ENCODE measurements at places on chromosomes 6 and 20.

DNA sequence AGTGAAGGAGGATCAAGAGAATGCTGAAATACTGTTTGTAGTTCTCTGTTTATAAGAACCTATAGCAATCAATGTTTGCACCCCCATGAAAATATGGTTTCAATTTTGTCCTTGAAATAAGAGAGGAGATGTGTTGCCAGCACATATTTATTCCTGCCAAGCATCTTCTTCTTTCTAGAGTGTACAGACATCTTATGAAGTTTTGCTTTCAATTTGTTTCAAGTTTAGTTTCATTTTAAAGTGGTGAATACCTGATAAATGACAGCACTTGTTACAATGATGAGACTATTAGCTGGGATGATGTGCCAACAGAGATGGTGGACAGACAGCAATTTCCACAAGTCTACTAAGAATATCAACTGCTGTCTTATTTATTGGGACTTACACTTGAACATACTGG, 39.2 kb upstream of the CENPW start:
- no peak for DNase-seq

DNA sequence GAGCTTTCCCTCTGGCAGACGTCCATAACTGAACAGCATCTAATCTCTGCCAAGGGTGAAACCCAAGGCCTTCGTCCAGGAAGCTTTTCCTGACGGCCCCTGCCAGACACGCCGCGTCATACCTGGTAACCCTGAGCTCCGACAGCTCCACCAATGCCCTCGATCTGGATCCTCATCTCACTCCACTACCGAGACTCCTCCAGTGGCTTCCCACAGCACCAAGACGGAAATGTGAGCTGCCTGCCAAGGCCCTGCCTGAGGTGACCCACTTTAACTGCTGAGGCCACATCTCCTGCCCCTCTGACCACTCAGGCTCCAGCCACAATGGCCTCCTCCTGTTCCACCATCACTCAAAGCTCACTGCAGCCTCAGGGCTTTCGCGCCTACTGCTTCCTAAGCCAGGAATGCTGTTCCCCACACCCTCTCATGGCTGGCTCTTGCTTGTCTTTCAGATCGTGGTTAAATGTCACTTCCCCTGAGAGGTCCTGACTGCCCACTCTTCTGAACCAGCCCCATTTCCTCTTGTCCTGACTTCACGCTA, 143.2 kb downstream of the PREX1 start:
- DNase-seq: no peak

- DNase-seq: no peak
Observed at GRCh38 chr6:33391922-33392594, 435 bp downstream of the KIFC1 start.

DNA sequence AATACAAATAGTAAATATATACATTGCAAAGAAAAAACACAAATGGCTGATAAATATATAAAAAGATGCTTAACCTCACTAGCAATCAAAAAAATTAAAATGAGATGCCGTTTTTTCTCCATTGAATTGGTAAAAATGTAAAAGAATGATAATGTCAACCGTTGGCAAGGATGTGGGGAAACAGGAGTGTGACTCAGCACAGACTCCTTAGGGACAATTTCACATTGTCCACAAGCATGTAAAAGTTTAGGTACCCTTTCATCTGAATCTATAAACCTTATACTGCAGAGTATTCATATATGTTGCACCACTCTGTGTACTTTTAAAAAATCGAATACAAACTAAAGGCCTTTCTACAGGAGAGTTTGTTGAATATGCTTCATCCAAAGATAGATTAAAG, 143.1 kb upstream of the RREB1 start:
- no peak for DNase-seq

- DNase-seq: no peak
Observed at GRCh38 chr20:38214256-38215193, 46.0 kb downstream of the KIAA1755 start.

DNA sequence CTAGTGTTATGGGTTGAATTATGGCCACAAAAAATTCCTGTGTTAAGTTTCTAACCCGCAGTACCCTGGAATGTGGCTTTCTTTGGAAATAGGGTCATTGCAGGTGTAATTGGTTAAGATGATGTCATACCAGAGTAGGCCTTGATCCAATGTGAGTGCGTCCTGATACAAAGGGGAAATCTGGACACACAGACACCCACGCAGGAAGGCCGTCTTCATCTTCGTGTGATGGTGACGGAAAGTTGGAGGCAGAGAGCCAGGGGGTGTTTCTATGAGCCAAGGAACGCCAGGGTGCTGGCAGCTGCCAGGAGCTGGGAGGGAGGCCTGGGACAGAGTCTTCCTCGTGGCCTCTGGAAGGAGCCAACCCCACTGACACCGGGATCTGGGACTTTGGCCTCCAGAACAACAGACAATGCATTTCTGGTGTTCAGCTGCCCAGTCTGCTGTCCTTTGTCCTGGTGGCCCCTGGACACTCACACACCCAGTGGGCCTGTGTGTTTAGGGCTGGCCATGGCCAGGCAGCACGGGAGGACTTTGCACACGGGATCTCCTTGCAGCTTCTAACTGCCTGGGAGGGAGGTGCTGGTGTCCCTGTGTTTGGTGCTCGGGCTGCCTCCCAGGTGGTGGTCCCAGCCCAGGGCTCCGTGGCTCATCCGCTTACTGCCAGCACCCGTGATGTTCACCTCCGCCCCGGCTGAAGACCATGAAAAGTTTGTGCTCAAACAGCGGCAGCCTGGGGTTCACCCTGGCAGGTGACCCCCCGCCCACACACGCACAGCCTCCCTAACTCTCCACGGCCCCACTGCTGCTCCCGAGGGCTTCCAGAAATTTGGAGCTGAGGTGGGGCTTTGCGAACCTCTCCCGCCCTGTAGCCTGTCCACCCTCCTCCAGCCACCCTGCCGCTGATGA, 53.4 kb upstream of the GATA5 start:
- DNase-seq: no peak

- peak; percentile 28 for DNase-seq
Observed at GRCh38 chr6:154510144-154510905, at the start of gene CNKSR3. Gene CNKSR3, minus strand, starts transcription at chr6:154510685. Its CDS starts 571 bp downstream, at chr6:154510114.

GRCh38 chr6:45915780-45916468, 99.7 kb downstream of the CLIC5 start:
- DNase-seq: no peak

DNA sequence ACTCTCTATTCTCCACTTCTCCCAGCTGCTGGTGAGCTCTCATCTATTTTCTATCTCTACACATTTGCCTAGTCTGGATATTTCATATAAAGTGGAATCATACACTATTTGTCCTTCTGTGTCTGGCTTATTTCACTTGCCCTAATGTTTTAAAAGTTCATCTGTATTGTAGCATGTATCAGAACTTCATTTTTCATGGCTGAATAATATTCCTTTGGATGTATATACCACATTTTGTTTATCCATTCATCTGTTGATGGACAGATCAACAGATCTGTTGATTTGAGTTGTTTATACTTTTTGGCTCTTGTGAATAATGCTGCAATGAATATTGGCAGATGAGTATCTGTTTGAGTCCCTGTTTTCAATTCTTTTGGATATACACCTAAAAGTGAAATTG, 49.6 kb downstream of the NHLRC1 start:
- DNase-seq: no peak

GRCh38 chr6:12262236-12263061, 27.7 kb upstream of the EDN1 start:
- DNase-seq: no peak

GRCh38 chr20:13898012-13898612, 92.3 kb downstream of the SEL1L2 start:
- no peak for DNase-seq

DNA sequence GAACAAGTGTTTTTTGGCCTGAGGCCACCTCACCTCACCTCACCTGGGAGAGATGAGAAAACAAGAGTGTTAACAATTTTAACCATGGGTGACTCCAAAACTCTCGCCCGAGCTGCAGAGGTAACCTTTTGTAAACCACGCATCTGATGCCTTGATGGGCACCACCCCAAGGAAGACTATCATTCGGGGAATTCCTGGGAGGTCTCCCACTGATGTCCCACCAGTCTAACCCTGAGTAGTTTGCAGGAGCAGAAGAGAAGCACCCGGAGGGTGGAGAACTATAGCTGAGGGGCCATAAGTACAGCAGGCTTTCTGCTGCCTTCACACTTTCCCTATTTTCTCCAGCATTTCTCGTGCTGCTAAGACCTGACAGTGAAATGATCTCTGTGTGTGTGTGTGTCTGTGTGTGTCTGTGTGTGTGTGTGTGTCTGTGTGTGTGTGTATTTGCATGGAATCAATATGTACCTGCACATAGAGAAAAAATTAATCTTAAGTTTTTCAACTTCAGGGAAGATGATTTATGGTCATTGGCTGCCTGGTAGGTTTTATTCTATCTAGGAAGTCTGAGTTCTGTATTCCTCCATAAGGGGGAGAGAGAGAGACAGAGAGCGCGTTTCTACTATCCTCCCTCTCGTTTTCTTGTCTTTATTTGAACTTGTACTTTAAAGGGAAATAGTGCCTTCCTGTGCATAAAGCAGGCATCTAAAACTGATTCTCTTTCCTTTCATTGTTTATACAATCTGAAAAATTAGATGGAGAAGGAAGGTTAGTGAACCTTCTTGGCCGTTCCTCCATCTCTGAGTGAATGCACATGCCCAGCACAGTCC, 75.8 kb downstream of the CAP2 start:
- DNase-seq: no peak

DNA sequence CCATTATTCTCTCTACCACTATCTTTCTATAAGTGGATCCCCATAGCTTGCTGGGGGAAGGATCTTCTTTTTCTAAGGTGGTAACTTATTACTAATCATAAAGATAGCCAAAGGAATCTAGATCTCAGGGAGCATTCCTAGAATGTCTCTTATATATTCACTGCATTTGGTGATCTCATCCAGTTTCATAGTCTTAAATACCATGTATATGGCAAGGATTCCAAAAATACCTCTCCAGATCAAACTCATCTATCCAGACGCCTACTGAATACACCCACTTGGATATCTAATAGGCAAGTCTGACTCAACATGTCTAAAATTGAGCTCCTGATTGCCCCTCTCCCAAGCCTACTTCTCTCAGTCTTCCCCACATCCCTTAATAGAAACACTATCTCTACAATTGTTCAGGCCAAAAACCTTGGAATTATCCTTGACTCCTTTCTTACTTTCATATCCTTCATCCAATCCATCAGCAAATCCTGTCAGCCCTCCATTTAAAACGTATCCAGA, 264.4 kb downstream of the HACE1 start:
- no peak for DNase-seq

DNA sequence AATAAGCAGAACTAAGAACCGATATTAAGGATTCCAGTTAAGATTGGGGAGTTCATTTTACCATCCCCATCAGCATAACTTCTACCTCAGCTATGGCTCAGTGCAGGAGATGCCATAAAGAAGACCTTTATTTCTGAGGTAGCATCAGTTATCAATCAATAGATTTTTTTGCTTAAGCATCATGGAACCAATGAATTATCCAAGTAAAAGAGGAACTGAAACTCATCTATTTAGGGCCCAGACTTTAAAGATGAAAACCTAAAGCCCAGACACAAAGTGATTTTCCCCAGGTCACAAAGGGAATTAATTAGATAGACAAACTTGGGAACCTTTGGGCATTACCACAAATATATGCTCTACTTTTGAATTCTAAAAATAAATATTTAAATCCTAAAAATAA, 59.2 kb upstream of the TINAG start:
- no peak for DNase-seq

DNA sequence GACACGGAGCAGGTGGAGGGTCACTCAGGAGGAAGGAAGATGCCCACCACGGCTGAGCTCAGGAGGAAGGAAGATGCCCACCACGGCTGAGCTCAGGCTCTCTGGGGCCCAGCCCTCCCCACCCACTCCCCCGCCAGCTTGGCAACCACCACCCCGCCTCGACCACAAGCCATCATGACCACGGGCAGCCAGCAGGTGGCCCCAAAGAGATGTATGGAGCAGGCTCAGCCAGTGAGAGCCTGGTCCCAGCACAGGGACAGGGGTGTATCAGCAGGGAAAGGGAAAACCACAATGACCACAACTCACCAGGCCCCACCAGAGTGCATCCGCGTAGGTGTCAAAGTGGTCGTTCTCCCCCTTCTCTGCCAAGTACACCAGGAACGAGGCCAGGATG, 30.4 kb downstream of the KCNQ2 start:
- peak; percentile 54 for DNase-seq

DNA sequence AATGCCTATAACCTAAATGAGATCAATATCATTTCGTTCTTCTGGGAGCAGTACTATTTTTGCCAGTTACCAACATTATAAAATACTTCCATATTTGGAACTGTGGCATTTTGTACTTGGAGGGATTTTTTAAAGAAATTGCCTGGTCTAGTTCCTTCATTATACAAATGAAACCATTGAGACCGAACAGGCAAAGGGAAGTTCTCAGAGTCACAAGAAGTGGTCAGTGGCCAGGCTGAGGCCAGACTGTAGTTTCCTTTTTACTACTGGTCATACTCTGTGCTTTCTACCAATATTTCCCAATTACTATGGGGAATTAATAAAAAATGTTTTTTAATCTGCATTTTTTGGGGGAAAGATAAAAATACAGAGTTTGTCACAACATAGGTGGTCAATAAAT, 332.0 kb downstream of the NRN1 start:
- DNase-seq: no peak

- DNase-seq: no peak
Observed at GRCh38 chr6:75495011-75495410, 1.4 kb upstream of the FILIP1 start.

- no peak for DNase-seq
Observed at GRCh38 chr6:90249034-90249433, 47.6 kb downstream of the BACH2 start.

- DNase-seq: no peak
Observed at GRCh38 chr6:101066481-101066880, 185.4 kb upstream of the ASCC3 start.

GRCh38 chr20:19849341-19850197, 91.5 kb downstream of the RIN2 start:
- no peak for DNase-seq

DNA sequence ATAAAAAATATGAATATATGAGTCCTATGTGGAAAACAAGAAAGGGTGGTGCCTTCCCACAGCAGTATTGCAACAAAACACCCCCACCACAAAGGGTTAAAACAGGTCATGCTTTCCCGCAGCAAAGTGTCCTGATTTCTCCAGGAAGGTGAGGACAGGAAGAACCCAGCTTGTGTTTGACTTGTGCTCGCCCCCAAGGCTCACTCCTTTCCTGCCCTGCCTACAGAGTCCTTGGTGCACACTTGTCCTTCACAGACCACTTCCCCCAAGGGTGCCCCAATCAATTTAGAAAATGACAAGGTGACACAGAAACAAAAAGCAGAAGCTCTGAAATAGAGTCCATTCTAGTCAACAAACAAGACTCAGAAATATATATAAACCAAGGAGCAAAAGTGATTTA, 237.4 kb downstream of the PTPRK start:
- DNase-seq: no peak

DNA sequence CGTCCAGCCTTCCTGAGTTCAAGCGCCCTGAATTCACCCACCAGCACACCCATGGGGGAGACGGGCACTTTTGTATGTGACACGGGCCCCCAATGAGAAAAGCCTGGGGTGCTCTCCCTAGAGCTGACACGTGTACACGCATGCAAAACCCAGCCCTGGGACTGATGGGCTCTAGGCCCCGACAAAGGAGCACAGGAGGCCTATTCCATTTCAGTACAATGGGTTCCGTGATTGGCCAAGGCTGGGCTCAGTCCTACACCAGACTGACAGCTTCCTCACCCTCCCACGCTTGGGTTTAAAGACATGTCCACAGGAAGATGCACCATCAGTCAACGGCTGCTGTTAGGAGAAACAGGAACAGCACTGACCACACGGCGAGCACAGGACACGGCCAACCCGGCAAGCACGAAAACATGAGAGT, 8.8 kb downstream of the ZBTB46 start:
- no peak for DNase-seq
